ENCODE measurements at places on chromosomes 11 and 22. TPM values are rescaled to one million over a fixed set of nuclear protein-coding genes. Genes with fewer than 3 reads are reported as not detected.

The ACAD8 gene
- 16.1 TPM for total RNA-seq

DNA sequence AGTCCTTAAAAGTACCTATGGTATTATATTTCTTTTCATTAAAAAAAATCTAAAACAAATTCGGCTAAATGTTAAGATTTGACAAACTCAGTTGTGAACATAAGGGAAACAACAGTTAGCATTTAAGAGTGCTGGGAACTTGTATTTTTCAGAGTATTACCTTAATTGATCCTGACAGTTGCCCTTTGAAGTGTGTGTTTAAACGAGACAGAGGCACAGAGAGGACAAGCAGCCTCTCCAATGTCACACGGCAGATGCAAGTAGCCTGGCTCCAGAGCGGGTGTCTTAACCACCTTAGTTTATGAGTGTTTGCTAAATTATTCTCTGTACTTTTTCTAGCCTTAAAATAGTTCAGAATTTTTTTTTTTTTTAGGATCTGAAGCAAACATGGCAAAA is 80.9 kb downstream of the TIMP3 start:
- H3K27me3 ChIP-seq = no peaks in the 10 kb centered on the region
- H3K4me3 ChIP-seq = no peak overlapping the region
- H3K36me3 ChIP-seq = no peaks in the 10 kb centered on the region
- DNase-seq = no peak

- no peaks in the 10 kb centered on the region for H3K4me1 ChIP-seq
- H3K27ac ChIP-seq = no peak overlapping the region
- H3K27me3 ChIP-seq = no peaks in the 10 kb centered on the region
- no peaks in the 10 kb centered on the region for H3K36me3 ChIP-seq
- DNase-seq = no peak
Observed at GRCh38 chr11:84526250-84526649, 1100.9 kb downstream of the DLG2 start.

DNA sequence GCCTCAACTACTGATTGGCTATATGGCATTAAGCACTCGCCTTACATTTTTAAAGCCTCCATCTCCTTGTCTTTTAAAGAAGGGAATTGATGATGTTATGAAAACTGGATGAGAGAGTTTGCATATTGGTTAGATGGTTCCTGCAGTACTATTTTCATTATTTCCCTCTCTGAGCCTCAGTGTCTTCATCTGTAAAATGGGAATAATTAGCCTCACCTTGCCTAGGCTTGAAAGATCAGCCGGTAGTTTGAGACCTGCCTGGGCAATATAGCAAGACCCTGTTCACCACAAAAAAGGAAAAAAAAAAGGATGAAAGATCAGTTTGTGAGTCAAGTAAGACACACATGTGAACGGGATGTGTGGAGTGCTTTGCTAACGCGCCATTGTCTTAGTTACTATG is 35.0 kb upstream of the SLC35C1 start:
- H3K36me3 ChIP-seq = no peaks in the 10 kb centered on the region
- peaks cover 35% of the 10 kb centered on the region for H3K27me3 ChIP-seq
- no peak overlapping the region for H3K27ac ChIP-seq
- H3K4me1 ChIP-seq = peaks cover 9% of the 10 kb centered on the region
